Suprapubic skin (tissue), 4 donors: ENCODE measurements at places on chromosomes 2 and 18.

- H3K27me3 ChIP-seq, result peaks cover 22% of the 10 kb centered on the region
- H3K36me3 ChIP-seq, result no peaks in the 10 kb centered on the region
- no peak for DNase-seq
- no peak overlapping the region for H3K27ac ChIP-seq
- no peak overlapping the region for H3K4me3 ChIP-seq
- H3K4me1 ChIP-seq, result no peaks in the 10 kb centered on the region
These were observed 21.1 kb upstream of the PLEK start for GRCh38 chr2:68344031-68344430.

DNA sequence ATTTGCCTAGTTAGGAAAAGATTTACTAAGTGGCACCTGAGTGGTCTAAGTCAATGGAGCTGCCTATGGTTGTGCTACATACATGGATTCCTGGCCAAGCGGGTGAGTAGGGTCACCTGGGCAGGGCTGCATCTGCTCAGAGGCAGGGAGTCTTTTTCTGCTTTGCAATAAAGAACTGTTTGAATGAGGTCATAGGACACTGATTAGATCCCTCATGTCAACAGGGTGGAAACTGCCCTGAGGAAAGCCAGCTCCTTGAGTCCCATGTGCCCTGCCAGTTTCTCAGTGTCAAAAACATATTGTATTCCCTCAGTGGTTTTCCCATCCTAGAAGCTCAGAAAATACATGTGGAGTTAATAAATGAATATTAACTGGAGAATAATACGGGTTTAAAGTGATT lies 4.6 kb downstream of the LAMA3 start:
- no peak for DNase-seq
- peaks cover 6% of the 10 kb centered on the region for H3K27me3 ChIP-seq
- H3K4me1 ChIP-seq, result peaks cover 22% of the 10 kb centered on the region
- H3K36me3 ChIP-seq, result no peaks in the 10 kb centered on the region
- H3K27ac ChIP-seq, result no peak overlapping the region

GRCh38 chr2:85174943-85175342 lies 41.8 kb downstream of the TCF7L1 start:
- H3K27ac ChIP-seq, result peak overlapping the region; percentile 21
- H3K27me3 ChIP-seq, result no peaks in the 10 kb centered on the region
- no peak for DNase-seq
- no peaks in the 10 kb centered on the region for H3K36me3 ChIP-seq
- no peak overlapping the region for H3K4me3 ChIP-seq
- peaks cover 31% of the 10 kb centered on the region for H3K4me1 ChIP-seq

DNA sequence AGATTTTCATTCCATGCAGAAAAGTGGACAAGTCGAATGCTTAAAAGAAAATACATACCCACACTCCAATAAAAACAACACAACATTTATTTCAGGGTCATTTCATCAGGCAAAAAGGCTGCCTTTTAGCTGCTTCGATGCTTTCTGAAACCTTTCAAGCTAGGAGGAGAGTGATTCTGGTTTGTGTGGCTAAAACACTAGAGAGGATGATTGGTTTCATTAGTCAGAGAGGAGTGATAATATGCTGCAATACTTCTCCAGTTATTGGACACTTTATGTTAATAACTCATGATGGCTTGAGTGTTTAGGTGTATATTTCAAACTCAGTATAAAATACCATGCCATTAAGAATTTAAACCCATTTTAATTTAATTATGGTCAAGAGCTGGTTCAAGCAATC lies 614.0 kb downstream of the SLC4A3 start:
- no peak overlapping the region for H3K27ac ChIP-seq
- H3K4me1 ChIP-seq, result no peaks in the 10 kb centered on the region
- H3K4me3 ChIP-seq, result no peak overlapping the region
- H3K36me3 ChIP-seq, result no peaks in the 10 kb centered on the region
- no peaks in the 10 kb centered on the region for H3K27me3 ChIP-seq

DNA sequence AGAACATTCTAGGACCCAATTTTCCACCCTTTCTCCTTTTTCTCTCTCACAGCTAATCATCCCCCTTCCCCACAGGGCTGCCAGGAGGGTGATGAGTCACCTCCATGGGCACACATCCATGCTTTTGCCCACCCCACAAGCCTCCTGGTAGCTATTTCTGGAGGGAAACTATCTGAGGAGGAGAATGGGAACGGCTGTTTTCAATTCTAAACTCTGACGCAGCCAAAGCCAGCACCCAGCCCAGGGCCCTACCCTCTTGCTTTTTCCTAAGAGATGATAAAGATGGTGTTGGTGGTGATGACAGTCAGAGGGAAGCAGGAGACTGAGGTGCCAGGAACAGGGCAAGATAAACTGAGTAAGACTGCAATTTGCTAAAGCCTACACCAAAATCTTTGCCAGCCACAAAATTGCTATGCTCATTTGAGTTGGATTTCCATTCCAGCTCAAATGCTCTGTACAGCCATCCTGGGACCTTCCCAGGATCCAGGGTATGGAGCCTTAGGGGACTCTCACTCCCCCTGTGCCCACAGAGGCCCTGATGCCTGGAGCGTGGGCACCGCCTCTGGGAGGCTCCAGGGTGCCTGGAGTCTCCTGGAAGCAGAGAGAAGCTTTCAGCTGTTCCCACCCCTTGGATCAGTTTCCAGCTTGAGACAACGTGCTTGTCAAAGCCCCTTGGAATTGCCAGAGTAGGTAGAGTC lies 62.0 kb upstream of the FZD7 start:
- H3K36me3 ChIP-seq, result no peaks in the 10 kb centered on the region
- H3K4me1 ChIP-seq, result peaks cover 29% of the 10 kb centered on the region
- no peak overlapping the region for H3K27ac ChIP-seq
- H3K27me3 ChIP-seq, result no peaks in the 10 kb centered on the region
- no peak for DNase-seq
- no peak overlapping the region for H3K4me3 ChIP-seq

DNA sequence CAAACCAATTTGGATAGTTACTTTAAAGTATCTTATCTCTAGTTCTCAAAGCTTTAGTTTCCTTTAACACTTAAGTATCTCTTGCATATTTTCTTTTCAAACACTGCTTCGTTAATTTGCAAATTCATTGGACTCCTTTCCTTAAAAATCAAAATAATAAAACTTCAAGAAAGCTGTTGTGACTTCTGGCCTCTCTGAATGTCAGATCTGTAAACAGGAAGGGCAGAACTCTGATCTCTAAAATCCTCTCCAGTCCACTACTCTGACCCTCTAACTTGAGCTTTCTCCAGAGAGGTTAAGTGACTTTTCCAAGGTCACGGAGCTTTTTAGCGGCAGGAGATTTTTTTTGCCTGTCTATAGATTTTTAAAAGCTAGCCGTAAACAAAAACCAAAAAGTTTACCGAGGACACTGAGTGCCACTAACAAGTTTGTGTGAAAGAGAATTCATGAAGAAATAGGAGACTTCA lies 155.5 kb downstream of the TGIF1 start:
- H3K27me3 ChIP-seq, result no peaks in the 10 kb centered on the region
- DNase-seq, result no peak
- peaks cover 41% of the 10 kb centered on the region for H3K4me1 ChIP-seq
- no peaks in the 10 kb centered on the region for H3K36me3 ChIP-seq

DNA sequence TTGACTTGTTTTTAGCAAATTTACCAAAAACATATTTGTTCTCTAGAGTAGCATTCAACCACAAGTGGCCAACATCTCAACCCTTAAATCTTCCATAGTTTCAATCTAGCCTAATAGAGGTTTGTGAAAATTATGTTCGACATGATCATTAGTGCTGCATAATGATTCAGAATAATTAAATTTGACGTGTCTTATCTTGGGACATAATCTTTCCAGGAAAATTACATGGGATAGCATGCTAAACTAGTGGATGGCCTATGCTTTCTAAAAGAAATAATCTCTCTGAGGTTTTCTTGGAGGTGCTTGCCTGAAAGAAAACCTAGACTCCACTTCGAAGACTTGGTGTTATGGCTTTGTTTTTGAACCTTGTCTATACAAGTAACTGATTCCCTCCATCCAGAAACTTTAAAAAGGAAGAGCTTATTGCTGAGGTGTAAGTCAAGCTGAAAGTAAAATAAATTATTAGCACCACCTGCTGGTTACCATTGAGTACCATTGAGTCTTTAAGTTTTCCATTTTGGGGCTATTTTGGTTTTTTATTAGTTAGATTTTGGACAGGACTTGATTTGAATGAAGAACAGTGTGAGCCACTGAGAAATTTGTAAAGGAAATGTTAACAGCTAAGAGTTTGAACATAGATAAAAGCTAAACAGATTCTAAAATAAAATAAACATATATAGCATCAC lies 32.7 kb downstream of the COX7A2L start:
- peaks cover 51% of the 10 kb centered on the region for H3K36me3 ChIP-seq
- peaks cover 7% of the 10 kb centered on the region for H3K4me1 ChIP-seq
- no peak overlapping the region for H3K4me3 ChIP-seq
- no peak for DNase-seq
- no peaks in the 10 kb centered on the region for H3K27me3 ChIP-seq
